ENCODE measurements at places on chromosomes 11 and 22.

GRCh38 chr11:46114961-46115360, 6.3 kb downstream of the PHF21A start:
- no peak for DNase-seq

DNA sequence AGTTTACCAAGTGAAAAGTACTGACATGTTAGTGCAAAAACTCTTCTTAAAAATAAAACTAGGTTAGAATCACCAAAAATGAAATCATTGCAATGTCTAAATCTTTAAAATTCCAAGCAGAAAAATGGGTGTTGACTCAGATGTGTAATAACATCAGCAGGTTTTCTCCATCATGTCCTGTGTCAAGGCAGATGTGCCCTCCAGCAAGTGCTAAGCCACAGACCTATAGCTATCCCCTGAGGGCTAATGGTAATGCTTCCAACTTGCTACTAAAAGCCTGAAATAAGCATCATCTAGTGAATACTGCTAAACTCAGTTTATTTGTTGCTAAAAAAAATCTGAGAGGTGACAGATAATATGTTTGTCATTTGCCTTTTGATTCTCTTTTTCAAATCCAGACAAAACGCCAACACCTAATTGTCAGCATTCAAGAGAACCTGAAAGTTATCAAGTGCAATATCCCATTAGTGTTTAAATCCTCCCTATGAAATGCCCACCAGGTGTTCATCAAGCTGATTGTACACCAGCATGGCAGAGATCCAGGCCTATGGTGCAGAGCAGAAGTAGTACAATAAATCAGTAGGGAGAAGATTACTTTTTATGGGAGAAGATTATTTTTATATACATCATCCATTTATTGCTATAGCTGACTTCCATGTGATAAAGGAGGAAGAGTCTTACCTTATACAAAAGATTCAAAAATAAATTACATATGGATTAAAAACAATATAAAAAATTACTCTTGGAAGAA, 55.1 kb upstream of the SYT9 start:
- DNase-seq: no peak

DNA sequence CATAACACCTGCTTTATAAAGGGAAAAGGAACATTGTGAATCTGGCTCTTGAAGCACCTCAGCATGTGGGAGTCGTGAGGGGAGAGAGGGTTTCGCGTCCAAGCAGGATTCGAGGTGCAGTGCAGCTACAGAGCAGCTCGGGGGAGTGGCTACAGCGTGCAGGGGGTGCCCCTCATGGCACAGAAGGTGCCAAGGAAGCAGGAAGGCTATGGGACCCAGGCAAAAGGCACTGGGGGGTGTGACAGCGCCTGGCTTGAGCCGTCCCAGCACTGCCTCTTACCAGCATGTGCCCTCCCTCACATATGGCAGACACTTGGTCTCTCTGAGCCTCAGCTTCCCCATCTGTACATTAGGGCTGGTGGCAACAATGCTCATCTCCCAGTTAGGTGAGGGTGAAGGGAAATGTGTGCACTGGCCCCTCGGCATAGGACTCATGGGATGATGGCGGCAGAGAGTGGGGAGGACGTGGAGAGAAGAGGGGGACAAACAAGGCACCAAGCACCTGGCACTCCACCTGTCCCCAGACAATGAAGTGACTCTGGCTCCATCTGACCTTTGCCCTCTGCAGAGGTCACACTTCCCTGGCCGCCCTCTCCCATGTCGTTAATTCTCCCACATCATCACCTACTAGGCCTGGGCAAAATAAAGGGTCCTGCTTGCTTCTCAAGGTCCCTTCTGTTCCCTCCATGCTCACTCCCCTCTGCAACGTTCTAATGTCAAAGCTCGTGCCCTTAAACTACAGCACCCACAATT, 10.4 kb downstream of the TNKS1BP1 start:
- DNase-seq: no peak

DNA sequence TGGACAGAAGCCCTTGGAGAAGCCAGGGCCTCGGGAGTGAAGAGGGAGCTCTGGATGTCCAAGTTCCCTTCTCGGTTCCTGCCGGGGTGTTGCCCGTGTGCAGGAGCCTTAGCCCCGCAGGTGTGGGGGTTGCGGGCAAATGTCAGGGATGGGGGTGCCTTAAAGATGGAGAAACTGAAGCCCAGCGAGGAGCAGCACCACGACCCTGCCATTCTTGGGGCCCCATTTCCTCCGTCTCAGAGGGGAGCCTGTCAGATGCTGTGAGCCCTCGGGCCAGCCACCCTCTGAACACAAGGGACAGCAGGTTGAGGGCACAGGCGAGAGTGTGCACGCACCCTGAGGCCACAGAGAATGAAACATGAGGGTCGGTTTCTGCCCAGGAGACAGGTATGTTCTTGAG, 6.3 kb downstream of the OSBPL5 start:
- DNase-seq: no peak

All from dorsolateral prefrontal cortex (tissue), 122 donors.